A549 treated with CpdA at 1 μM for 4 hours (cell line): ENCODE measurements at places on chromosomes 4 and X. TPM values are rescaled to one million over a fixed set of nuclear protein-coding genes. Genes with fewer than 3 reads are reported as not detected.

The G6PD gene
- 1,412 to 1,586 TPM (median 1,534 TPM) in 5 replicates for total RNA-seq

The OTC gene
- not detected in 5 replicates for total RNA-seq

The L1CAM gene
- 19.6 to 26.8 TPM (median 21.1 TPM) in 5 replicates for total RNA-seq

The SRPX gene
- total RNA-seq: 5.2 to 6.6 TPM (median 6.4 TPM) in 5 replicates

The TMEM255A gene
- total RNA-seq: 0.06 to 0.15 TPM (median 0.10 TPM) in 5 replicates

The EDA gene
- 0.51 to 0.94 TPM (median 0.62 TPM) in 5 replicates for total RNA-seq

The DRP2 gene
- total RNA-seq: 0.16 to 0.30 TPM (median 0.25 TPM) in 5 replicates

The MAOA gene
- 0.08 to 0.47 TPM (median 0.29 TPM) in 5 replicates for total RNA-seq

The EPHA5 gene
- total RNA-seq: 0.22 to 0.56 TPM (median 0.41 TPM) in 5 replicates

The TCEAL9 gene
- 80.6 to 158 TPM (median 90.0 TPM) in 5 replicates for total RNA-seq

The MTM1 gene
- total RNA-seq: 5.8 to 8.6 TPM (median 6.2 TPM) in 5 replicates

The UGT2B11 gene
- total RNA-seq: 0.03 to 0.06 TPM in 2 of 5 replicates, not detected in the others

The ZNF280C gene
- total RNA-seq: 2.5 to 4.9 TPM (median 2.7 TPM) in 5 replicates

The NOX1 gene
- 0.03 to 0.17 TPM in 2 of 5 replicates, not detected in the others for total RNA-seq

The NPNT gene
- 0.14 to 0.55 TPM (median 0.24 TPM) in 5 replicates for total RNA-seq

The LRIT3 gene
- 0.05 to 0.07 TPM (median 0.06 TPM) in 5 replicates for total RNA-seq

The SUPT20HL2 gene
- total RNA-seq: not detected in 5 replicates

The IQCM gene
- total RNA-seq: not detected in 5 replicates

The CAPN6 gene
- not detected in 5 replicates for total RNA-seq

The GIMD1 gene
- total RNA-seq: not detected in 5 replicates

The SH3D19 gene
- total RNA-seq: 26.7 to 31.5 TPM (median 28.6 TPM) in 5 replicates

The MSN gene
- total RNA-seq: 234 to 318 TPM (median 274 TPM) in 5 replicates

The CHM gene
- total RNA-seq: 9.2 to 11.7 TPM (median 10.5 TPM) in 5 replicates

The PDZD4 gene
- 2.7 to 3.5 TPM (median 3.0 TPM) in 5 replicates for total RNA-seq
